NCI-H226 (cell line): ENCODE measurements at places on chromosomes 6 and 20.

DNA sequence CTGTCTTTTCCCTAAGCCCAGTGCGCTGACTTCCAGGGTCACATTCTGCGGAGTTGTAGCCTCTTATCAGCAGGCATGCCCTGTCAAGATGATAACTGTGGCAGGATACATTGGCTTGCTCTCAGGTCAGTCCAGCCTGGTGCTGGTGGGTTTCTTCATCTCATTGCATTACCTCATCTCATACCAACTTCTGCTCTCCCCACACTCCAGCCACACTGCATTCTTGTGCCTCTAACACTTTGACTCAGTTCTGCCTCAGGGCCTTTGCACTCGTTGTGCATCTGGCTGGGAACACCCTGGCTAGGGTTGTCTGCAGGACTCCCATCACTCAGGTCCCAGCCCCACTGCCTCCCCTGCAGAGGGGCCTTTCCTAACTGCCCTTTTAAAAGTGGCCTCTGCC is 110.3 kb upstream of the BACH2 start:
- DNase-seq, result peak; percentile 99

DNA sequence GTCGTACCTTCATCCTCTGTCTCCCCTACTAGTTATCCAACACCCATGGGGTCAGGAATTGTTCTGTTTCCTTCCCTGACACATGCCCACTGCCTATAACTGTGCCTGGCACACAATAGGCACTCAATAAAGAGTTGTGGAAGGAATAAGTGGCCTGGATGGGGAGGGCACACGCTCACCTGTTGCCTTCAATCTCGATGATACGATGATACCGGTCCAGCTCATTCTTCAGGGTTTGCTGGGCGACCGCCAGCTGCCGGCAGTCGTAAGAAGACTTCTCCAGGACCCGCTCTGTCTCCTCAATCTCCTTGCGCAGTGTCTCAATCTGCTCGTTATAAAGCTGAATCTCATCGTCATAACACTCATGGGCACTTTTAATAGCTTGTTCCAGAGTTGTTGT is 32.5 kb downstream of the BFSP1 start:
- no peak for DNase-seq

DNA sequence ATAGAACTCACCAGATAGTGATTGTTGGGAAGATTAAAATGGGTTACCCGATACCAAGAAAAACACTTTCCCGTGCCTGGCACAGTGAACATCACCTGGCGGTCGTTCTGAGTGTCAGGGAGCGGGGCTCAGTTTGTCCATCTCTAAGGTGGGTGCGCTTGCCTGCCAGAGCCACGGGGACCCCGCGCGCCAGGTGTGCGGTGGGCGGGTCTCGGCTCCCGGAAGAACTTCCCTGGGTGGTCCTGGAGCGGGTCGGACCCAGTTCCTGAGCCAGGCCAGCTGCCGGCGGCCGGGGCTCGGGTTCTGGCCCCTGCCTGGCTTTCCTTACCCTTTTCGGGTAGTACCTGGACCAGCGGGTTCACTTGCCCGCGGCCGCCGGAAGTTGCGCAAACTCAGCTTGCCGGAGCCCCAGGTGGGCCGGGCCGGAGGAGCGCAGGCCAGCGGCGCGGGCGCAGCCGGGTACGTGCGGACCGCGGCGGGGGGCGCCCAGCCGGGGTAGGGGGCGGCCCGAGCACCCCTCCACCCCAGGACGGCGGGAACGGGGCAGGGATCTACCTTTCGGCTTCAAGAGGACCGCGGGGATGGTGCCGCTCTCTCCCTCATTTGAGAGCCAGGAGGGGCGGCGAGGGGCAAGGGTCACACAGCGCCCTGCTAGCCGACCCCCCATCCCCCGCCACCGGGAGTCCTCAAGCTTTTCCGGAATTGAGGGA is 7.5 kb downstream of the FAM110A start:
- DNase-seq, result no peak

- DNase-seq, result no peak
These were observed 23.9 kb downstream of the RIPOR2 start for GRCh38 chr6:24911796-24912382.

DNA sequence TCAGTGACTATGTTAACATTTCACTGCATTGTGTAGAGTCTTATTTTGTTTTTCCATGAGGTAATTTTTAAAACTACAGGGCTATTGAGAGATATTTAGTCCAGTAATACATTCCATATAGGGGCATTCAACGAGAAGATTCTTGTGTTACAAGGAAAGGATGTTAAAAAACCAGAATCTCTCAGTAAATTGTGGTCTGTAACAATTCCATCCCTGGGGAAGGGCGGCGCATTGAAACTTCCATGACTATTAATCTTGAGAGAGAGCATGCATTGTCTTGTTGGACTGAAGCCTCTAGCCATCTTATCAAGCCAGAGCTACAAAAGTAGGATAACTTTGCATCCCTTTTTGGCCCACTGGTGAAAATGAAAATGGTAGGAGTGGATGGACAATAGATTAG is 119.7 kb downstream of the BCKDHB start:
- no peak for DNase-seq

- DNase-seq, result no peak
These were observed 167.7 kb downstream of the EYA2 start for GRCh38 chr20:47062226-47062890.

DNA sequence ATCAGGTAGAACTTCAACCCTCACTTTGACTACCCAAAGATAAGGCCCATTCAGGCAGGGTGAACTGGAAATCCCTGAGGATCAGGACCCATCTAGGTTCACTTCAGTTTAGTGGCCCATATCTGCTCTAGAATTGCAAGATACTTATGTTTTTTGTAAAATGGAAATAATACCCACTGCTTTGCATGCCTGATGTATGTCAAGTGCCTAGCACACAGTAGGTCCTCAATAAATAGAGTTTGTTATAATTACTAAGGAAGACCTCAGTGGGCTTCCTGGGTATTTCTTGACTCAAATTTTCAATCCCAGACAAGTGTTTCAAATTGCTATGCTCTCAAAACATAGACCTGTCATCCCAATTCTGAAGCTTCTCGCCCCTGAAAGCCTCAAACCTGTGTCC is 32.5 kb downstream of the PIGU start:
- no peak for DNase-seq

- no peak for DNase-seq
These were observed 7.0 kb upstream of the RWDD1 start for GRCh38 chr6:116564311-116564710.

- no peak for DNase-seq
These were observed 91.1 kb downstream of the ZDHHC14 start for GRCh38 chr6:157471895-157472686.

GRCh38 chr6:75128878-75129570 is 76.8 kb downstream of the COL12A1 start:
- DNase-seq, result no peak

GRCh38 chr6:137941995-137942394 is 74.9 kb downstream of the TNFAIP3 start:
- no peak for DNase-seq

- DNase-seq, result no peak
These were observed 99.5 kb downstream of the ANKRD60 start for GRCh38 chr20:58128635-58129625.

DNA sequence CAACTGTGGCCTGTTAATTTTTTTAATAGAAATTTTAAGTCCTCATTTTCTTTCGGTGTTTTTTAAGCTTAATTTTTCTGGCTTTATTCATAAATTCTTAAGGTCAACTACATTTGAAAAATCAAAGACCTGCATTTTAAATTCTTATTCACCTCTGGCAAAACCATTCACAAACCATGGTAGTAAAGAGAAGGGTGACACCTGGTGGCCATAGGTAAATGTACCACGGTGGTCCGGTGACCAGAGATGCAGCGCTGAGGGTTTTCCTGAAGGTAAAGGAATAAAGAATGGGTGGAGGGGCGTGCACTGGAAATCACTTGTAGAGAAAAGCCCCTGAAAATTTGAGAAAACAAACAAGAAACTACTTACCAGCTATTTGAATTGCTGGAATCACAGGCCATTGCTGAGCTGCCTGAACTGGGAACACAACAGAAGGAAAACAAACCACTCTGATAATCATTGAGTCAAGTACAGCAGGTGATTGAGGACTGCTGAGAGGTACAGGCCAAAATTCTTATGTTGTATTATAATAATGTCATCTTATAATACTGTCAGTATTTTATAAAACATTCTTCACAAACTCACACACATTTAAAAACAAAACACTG is 10.1 kb downstream of the HFE start:
- DNase-seq, result peak; percentile 38

DNA sequence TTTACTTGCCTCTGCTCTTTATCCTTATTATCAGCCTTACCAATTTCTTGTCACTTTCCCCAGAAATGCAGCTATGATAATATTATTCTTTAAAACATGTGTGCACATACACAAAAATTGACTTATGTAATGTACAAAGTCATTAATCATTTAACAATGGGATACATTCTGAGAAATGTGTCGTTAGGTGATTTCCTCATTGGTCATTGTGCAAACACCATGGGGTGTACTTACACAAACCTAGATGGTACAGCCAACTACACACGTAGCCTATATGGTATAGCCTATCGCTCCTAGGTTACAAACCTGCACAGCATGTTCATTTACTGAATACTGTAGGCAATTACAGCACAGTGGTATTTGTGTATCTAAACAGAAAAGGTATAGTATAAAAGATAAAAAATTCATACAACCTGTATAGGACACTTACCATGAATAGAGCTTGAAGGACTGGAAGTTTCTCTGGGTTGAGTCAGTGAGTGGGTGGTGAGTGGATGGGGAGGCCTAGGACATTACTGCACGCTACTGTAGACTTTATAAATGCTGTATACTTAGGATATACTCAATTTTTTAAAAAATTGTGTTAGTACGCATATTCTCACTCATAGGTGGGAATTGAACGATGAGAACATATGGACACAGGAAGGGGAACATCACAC is 56.9 kb downstream of the HIVEP1 start:
- no peak for DNase-seq

DNA sequence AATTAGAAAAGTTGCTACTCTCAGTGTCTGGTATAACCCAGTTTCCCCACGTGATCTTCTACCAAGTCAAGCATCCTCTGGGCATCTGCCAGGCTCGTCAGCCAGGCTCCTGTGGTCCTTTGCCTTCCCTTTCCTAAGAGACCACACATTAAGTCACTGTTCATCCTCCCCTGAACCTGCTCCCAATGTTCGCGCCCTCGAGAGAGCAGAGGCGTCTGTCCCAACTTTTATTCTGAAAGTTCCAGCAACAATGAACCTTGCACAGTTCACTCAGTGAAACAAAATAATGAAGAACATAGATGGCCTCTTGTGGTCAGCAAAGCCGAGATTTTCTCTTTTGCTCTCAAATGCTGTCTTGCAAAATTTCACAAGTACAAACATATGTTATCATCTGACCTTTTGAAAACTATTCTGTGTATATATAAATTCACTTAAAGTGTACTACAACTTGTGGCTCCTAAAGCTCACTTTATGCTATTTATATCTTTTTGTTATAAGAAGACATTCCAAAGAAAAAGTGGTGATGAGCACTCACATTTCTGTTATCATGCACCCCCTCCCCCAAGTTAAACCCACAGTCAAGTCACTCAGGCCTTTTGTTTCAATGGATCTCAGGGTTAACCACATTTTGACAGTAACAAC is 39.2 kb upstream of the NHSL1 start:
- no peak for DNase-seq

DNA sequence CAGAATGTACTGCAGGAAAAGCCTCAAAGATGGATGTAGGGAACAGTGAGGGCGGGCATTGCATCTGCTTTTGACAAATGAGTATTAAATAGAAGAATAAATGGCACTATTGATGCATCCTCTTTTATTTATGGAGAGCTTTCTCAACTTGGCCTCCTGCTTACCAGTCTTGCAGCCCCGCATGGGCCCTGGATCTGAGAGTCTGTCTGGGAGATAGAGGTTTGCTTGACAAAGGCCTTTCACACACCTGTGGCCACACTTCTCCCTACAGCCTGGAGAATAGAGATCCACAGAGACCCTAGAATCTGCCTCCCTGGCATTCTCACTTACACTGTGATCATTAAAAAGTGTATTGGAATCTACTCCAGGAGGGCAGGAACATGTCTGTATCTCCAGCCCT is 203.8 kb upstream of the CDH4 start:
- DNase-seq, result no peak

DNA sequence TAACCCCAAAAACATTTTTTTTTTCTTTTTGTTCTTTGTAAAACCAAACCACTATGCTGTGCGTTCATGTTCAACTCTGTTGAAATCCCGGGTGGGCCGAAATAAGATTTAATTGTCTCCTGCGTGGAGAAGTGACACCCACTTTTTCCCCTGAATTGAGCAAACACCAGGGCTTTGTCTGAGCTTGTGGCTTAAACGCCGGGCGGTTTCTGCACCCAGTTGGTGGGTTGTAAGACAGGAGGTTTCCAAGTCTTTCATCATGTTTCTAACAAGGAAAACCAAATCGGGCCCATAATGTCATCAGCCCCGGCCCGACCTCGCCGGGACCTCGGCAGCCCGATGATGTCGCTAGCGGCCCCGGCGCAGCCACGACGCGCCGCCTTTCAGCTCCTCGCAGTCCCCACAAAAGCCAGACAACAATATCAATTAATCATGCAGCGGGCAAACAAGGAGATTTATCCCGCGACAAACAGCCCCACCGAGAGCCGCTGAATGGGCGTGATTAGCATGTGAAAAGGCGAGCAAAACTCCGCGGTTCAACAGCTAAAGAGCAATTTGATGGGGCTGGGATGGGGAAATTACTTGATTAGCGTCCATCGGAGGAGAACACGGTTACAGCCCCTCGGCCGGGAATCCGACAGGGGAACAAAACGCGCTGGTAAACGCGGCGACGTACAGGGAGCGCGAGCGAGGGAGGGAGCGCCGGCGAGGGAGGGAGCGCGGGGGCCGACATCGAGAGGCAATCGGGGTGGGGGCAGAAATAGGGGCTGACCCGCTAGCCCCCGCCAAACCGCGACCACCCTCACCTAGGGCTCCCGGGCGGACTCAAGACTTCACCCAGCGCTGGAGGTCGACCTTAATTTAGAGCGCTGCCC is 5.3 kb downstream of the LINC00237 start:
- no peak for DNase-seq

DNA sequence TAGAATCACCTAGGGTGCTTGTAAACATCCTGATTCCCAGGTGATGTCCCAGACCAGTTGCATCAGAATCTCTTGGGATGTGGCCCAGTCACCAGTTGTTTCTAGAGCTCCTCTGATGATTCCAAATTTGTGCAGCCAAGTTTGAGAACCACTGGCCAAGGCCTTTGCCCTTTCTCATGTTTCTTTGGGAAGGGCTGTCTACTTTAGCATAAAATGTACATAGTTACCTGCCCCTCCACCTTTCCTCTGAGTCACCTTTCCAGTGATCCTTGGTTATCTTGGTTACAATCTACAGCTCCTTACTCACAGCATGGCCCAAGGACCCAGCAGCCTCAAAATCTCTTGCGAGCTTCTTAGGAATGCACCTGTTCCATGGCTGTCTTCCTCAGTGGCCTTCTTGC is 266.4 kb upstream of the PRND start:
- no peak for DNase-seq

GRCh38 chr20:44948513-44948912 is 11.7 kb downstream of the TOMM34 start:
- DNase-seq, result no peak
